ENCODE measurements at places on chromosomes 7 and 10.

- no peak for DNase-seq
Measured at GRCh38 chr7:64371116-64371515, 57.4 kb downstream of the ZNF736 start.

GRCh38 chr10:73625004-73625883 is 16.0 kb downstream of the MYOZ1 start:
- peak; percentile 22 for DNase-seq

DNA sequence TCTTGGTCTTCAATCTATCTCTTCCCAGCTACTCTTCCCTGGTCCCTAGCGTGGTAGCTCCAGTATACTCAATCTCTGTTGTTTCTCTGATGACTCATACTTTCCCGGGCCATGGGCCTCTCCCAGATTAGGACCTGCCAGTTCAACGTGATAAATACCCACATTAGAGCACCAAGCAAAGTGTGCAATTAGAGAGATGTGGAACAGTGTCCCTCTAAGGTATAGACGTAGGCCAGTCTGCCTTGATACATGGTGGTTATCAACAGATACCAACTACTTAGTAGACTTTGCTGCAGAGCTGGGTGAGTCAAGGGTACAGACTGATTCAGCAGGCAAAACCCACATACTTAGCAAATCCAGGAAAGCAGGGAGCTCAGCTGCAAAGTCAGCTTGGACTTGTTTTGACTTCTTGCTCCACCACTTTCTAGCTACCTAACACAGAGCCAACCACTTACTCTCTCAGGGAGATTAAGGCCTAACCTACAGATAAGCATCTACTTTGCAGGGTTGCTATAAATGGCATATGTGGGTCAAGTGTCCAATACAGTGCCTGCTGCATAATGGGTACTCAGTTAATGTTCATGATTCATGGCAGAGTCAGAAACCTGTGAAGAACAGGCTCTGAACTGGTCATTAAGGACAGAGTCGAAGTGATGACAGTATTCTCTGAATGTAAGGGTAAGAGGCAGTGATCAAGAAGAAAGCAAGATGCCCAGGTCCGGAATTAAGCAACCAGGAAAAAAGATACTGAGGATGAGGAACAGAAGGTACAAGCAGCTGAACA is 176.1 kb downstream of the CHN2 start:
- DNase-seq: no peak

DNA sequence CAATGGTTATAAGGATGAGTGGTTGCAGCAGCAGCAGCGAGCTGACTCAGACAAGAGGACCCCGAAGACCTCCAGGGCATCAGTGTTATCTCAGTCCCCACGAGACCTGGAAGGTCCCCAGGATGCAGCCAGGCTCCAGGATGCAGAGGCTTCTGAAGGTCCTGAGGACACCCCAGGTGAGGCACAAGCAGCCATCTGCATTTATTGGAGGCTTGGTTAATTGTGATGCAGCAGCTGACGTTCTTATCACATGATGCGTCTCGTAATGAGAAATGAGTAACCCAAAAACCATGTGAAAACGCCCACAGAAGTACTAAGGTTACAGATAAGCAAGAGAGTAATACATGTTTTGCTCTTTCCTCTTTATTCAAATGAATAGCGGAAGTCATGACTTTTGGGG is 17.4 kb downstream of the C7orf57 start:
- no peak for DNase-seq

- no peak for DNase-seq
Measured at GRCh38 chr10:59623133-59624121, 86.2 kb downstream of the SLC16A9 start.

DNA sequence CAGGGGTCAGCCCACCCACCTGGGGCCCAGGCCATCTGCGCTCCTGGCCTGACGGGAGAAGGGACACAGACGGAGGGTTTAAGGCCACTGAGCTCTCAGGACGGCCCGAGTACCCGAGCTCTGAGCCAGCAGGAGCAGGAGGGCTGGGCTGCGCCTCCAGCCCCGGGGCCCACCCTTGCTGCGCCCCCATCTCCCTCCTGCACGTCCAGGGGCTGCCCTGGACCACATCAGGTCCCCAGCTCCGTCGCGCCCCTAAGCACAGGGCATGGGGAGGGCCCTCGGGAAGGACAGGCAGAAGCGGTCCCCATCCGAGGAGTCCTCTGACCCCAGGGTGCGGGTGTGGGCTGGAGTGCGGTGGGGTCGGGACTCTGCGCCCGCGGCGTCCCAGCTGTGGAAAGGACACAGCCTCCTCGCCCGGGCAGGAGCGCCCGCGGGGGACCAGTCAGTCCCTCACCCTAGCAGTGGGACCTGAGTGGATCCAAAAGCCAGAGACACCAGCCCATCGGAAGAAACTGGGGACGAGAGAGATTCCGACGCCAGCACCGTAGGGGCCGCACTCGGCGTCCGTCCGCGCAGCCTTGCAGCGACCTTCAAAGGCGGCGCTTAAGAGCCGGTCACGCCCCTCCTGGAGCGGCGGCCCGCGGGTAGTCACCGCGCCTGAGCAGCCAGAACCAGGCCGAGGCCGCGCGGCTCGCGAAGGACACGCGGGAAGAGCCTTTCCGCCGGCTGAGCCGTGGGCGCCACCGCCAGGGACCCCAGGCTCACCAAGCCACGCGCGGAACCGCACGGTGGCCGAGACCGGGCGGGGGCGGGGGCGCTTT is 15.9 kb downstream of the CAMK2B start:
- no peak for DNase-seq

GRCh38 chr10:14665865-14666857 is 108.5 kb downstream of the FAM107B start:
- DNase-seq: no peak

DNA sequence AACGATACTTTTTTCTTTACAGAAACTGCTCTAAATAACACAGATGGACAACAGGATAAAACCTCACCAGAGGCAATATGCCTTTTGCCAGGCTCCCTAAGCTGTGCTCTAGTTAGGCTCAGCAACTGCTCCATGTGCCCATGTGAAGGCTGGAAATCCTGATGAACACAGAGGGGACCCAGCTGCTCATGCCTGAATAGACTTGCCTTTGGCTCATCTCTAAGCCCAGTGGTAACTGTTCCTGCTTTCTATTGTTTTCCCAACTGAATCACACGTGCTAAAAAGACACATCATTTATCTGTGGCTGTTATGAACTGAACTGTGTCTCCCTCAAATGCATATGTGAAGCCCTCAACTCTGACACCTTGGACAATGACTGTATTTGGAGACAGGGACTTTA is 110.4 kb downstream of the RNF216 start:
- DNase-seq: no peak

DNA sequence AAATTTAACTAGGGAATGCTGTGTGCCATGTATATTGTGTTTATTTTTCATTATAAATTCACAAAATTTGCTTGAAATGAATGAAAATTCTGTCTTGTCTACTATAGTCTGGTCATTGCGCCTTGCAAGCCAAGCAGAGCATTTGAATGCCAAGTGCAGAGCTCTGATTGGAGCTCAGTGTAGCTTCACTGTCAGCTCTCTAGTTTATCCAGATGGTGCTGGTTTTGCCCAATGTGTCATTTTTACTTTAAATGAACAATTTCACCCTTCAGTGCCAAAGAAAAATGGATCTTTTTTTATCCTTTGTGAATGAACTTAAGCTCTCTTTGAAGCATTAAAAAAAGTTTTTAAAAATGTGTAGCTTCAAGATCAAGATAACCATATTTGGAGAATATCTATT is 225.6 kb upstream of the CACNA2D1 start:
- DNase-seq: no peak

- DNase-seq: no peak
Measured at GRCh38 chr7:83947260-83947659, 247.3 kb downstream of the SEMA3A start.

DNA sequence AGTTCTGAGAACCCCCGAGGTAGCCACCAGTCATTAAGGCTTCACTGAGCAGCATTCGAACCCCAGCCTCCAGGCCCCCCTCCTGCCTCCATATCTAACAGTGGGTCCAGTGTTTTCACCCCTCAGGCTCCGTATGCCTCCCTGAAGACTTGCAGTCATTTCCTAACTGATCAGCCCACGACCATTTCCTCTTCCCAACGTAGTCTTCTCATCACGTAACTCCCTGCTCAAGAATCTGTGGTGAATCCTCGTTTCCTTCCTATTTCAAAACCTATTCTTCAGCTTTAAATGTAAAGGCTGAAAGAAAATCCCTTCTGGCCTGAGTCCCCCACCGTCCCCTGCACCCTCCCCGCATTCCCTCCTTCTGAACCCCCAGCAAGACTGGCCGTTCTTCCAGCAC is 21.1 kb downstream of the FRMD4A start:
- DNase-seq: no peak

GRCh38 chr7:2732959-2733584 is 45.1 kb downstream of the AMZ1 start:
- DNase-seq: peak; percentile 78

DNA sequence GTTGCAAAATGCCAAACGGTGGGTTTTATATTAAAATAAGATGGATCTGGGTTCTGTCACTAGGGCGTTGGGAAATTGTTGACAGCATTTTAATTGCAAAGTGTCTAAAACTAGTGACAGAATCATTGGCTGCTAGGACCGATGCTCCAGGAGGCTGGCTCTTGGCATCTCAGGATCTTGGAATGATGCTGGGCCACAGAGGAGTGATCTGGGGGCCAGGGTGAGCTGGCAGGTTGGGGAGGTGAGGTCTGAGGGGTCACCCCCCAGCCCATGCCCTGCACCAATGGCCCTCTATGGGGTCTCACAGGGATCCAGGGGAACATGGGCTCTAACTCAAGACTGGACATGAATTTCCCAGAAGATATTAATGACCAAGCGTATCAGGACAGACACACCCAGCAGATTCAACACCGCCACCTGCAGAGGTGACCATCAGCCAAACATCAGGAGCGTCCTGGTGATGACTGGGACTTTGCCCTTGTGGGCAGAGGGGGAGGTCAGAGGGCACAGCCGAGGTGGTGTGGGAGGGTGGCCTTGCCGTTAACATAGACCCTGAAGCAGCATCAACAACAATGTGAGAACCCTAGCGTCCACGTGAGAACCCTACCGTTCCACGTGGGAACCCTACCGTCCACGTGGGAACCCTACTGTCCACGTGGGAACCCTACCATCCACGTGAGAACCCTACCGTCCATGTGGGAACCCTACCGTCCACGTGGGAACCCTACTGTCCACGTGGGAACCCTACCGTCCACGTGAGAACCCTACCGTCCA is 89.0 kb upstream of the PPP2R2D start:
- DNase-seq: no peak

DNA sequence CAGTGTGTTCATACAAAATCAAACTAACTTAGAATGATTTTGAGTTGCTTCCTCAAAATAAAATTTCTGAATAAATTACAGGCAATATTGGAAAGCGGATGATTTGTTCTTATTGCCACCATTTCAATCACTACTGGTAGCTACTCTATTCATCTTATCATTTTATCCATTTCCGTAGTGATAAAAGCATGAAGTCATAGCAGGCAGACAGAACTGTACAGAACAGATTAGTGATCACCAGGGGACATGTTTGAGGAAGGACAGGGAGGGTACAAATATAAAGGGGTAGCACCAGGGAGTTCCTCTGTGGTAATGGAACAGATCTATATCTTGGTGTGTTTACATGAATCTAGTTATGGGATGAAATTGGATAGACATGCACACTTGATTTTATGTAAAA is 138.5 kb downstream of the WNT2 start:
- no peak for DNase-seq

DNA sequence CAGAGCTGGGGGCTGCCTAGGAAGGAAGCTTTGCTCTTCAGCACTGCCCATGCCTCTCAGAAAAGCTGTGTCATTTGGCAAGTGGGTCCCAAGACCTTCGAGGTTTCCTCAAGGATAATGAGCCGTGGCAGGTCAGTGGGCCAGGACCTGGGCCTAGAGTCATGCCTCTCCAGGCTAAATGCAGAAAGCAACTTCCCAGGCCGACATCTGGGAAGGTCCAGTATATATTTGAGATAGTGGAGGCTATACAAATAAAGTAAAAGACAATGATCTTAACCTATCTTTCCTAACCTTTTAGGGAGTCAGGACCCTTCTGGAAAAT is 2.4 kb upstream of the HOXA10 start:
- DNase-seq: no peak

GRCh38 chr10:71765176-71765904 is 8.0 kb downstream of the VSIR start:
- no peak for DNase-seq
